ENCODE measurements at places on chromosomes 6 and 20. TPM values are rescaled to one million over a fixed set of nuclear protein-coding genes. Genes with fewer than 3 reads are reported as not detected.

- DNase-seq: no peak
These were observed 57.2 kb downstream of the PLAGL1 start for GRCh38 chr6:143950875-143951274.

- no peak for DNase-seq
These were observed 3.8 kb downstream of the ZNF335 start for GRCh38 chr20:45968081-45968671.

GRCh38 chr20:53038299-53038698 is 66.1 kb downstream of the TSHZ2 start:
- no peak for DNase-seq

DNA sequence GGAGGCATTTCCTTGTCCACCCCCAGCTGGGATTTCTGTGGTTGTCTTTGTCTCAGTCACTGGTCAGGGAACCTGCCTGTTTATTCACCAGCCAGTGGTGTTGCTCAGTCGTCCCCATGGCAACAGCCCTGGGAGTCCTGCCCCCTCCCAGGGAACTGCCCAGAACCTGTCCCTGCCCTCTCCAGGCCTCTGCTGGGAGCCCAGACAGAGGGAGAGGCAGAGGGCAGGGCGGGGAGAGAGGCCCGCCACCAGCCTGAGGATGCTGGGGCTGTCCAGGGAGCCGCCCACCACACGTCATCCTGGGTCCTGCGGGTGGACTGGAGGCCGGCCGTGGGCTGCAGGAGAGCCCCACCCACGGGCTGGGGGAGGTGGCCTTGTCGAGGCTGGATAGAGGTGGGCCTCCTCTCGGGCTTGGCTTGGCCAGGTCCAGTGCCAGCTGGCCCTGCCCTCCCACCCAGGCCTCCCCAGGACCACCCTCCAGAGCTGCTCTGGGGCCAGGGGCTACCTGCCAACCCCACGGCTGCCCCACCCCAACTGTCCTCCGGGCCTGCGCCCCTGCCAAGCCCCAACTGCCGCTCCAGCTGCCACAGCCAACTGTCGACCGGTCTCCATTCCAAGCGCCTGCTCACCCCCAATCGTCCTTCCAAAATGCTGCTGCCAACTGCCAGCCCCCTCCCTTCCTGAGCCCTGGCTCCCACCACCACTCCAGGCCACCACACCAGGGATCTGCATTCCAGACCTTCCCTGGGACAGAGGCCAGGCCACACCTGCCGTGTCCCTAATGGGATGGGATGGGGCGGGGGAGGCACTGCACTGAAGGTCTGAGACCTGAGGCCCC is 4.2 kb upstream of the ZBTB46 start:
- peak; percentile 82 for DNase-seq

DNA sequence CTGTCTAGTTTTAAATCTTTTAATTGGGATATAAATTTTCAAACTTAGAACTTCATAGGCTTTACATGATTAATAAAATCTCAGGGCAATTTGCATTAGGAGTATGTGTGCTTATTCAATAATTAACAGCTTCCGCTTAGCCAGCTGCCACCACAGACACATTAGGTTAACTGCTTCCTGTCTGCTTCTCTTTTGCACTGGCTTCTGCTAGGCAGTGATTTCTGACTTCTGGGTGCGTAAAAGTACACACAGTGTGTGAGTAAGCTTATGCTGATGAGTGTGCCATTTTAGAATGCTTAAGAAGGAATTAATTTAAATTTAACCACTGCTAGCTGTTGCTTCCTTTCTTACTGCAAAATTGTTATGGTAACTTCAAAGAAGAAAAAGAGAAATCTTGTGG is 73.9 kb downstream of the F13A1 start:
- no peak for DNase-seq

GRCh38 chr6:47631797-47632196 is 66.6 kb upstream of the ADGRF4 start:
- DNase-seq: no peak

- no peak for DNase-seq
These were observed 11.6 kb downstream of the EEF1A2 start for GRCh38 chr20:63487116-63487764.

DNA sequence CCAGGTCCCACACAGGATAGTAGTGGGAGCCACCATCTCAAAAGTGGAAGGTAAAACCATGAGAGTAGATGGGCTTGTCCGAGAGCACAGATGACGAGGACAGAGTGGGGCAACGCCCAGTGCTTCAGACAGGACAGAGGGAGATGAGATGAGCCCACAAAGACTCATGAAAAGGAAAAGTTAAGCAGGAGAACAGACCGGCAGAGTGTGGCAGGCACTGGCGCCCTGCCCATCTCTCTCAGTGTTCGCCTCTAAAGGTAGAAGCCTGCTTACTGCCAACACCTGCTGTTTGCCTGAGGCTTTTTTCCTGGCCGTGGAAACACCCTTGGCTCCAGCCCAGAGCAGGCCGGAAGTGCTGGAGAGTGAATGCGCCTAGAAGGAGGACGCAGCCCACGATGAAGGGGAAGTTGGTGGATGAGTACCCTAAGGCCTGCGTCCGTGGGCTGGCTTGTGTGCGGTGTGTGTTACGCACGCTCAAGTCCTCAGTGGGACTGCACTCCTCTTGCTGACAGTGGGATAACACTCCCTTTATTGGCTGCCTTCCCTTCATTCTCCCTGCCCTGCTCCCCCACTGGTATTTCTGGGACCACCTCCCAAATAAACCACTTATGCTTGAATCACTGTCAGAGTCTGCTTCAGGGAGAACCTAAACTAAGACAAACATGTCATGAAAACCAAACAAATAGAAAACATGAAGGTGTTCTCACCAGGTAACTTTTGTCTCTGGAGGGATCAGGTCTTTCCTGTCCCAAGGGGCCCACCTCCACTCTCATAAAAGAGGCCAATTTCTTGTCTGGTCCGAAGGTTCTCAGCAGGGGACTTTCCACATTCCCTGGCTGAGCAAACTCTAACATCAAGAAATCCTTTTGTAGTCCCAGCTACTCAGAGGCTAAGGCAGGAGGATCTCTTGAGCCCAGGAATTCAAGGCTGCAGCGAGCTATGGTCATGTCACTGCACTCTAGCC is 9.1 kb upstream of the FOXP4 start:
- DNase-seq: peak; percentile 35

DNA sequence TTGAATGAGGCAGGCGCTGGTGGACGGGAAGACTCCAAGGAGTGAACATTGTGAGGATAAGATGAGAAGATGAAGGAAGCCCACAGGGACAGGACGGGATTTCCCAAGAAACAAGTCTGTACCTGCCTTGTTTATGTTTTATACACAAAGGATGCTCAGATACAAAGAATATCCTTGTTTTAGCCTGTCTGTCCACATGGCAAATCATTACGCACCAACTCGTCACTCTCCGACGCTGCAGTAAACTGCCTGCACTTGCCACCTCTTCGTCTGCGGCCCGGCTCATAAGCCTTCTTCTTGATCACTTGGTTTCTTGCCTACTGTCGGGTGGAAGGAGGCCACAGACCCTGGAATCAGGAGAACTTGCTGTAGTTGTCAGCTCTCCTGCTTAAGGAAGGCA is 85.4 kb downstream of the CD83 start:
- DNase-seq: no peak

DNA sequence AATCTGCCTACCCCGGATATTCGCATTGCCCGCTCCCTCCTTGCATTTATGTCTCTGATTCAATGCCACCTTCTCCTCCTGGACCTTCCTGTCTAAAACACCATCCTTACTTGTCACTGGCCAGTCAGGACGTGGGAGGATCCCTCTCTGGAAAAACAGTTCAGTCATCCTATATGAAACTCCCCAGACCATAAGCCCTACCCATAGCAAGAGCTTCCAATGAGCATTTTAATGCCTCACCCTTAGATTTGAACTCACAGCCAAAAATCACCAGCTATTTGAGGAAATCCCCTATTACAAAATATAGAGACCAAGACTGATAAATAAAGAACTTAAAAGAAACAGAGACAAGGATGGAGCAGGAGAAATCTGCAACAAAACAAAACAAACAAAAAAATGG is 86.4 kb downstream of the SHLD1 start:
- no peak for DNase-seq

- DNase-seq: no peak
These were observed 143.1 kb downstream of the CEP57L1 start for GRCh38 chr6:109238396-109238795.

DNA sequence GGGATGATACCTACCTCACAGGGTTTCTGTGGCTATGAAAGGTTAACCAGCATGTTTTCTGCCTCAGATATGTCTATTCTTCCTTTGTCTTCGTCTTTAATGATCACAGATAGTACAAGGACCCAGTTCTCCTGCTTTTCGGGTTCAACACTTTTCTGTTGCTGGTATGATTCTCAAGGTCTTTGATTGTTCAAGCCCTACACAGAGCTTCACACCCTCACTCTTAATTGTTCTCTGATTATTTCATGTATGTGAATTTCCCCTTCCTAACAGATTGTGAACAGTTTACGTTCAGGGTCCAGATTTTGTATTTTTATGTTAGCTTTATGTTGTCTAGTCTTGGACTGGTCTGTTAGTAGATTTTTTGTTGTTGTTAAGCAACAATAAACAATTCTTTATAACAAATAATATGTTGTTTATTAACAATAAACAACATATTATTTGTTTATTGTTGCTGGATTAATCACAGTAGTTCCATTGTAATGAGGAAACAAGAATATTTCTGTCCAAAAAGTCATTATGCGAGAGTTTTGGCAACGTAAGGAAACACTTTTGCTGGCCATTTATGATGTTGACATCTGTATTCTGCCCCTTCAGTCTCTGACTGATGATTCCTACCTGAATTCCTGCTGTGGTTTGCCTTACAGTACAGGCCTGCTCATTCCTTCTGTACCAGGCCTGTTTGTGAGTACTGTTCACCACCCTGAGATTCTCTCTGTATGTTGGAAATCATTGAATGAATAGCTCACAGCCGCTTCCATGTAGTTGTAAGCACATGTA is 27.2 kb upstream of the TULP4 start:
- DNase-seq: peak; percentile 13

- no peak for DNase-seq
These were observed 410.7 kb upstream of the RUNX2 start for GRCh38 chr6:44917430-44917829.

GRCh38 chr6:134376785-134377184 is 58.9 kb upstream of the SGK1 start:
- DNase-seq: no peak

GRCh38 chr6:89117211-89118108 is at the start of gene SRSF12:
Gene SRSF12, minus strand, starts transcription at chr6:89118071. Its CDS starts 184 bp downstream, at chr6:89117887.
- DNase-seq: peak; percentile 30

- peak; percentile 46 for DNase-seq
These were observed 121.4 kb downstream of the REV3L start for GRCh38 chr6:111361648-111362047.

- no peak for DNase-seq
These were observed 45.6 kb upstream of the IYD start for GRCh38 chr6:150323205-150323604.

GRCh38 chr6:7129360-7129759 is 21.6 kb downstream of the RREB1 start:
- no peak for DNase-seq

DNA sequence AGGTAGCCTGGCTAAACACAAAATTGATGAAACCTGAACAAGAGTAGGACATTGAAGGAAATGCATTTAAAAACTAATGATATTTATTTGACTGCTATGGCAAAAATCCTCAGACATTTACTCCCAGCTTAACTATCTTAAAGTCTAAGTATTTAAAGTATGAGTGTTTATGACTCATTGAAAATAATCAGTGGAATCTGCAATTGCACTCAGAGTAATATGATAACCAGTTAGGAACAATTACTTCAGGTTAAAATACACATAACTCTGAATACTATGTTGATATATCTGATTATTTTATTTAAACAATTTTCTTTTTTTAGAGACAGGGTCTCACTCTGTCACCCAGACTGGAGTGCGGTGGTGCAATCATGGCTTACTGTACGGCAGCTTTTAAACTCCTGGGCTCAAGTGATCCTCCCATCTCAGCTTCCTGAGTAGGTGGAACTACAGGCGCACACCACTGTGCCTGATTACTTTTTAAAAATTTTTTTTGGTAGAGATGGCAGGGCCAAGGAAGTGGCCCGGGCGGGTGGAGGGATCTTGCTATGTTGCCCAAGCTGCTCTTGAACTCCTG is 43.9 kb downstream of the FILIP1 start:
- DNase-seq: no peak

- no peak for DNase-seq
These were observed 41.3 kb downstream of the NTSR1 start for GRCh38 chr20:62749851-62750445.

GRCh38 chr20:53390770-53391169 is 202.9 kb downstream of the ZNF217 start:
- DNase-seq: no peak

- no peak for DNase-seq
These were observed 548.2 kb downstream of the PRKN start for GRCh38 chr6:162179196-162179951.

DNA sequence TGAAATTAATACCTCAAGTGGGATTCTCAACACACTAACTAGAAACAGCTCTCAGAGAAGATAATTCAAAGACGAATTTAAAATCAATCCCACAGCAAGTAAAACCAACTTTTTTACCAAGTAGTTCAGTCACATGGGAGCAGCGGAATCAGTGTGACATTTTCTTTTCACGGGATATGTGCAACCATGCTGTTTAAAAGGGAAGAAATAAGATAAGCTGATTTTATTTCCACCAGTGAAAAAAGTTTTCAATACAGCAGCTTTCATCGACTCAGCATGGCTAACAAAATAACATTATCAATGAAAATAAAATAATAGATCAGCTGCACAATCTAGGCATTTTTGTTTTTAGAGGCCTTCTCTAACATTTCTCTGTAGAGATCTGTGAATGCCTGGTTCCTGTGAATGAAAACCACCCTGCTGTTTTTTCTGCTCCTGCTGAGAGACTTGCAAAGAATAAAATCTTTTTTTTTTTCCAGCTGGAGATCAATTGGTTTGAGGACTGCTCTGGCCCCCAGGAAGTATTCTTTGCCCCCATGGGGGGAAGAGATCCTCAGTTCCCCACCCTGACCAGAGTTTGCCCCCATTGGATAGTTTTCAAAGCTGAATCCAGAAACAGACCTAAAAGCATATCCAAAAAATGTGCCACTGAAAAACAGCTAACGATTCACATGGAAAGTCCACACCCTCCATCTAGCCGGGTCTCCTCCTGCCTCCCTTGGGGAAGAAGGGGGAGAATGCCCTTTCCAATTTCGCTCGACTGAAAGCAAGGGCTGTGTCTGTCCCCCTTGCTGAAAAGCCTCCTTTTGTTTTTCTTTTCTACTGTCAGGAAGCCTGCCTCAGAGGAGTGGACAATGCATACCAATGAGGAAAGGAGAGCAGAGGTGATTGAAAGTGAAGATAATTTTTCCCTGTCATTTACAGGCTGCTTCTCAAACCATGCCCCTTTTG is 317.6 kb downstream of the PRKN start:
- DNase-seq: no peak

- DNase-seq: no peak
These were observed 232.7 kb downstream of the ADGRG6 start for GRCh38 chr6:142534484-142534883.

GRCh38 chr6:18328540-18328939 is 58.6 kb upstream of the RNF144B start:
- no peak for DNase-seq

GRCh38 chr6:36636283-36636682 is 42.1 kb downstream of the SRSF3 start:
- no peak for DNase-seq

VSTM2L gene
- total RNA-seq: not detected

SLC17A3 gene
- total RNA-seq: not detected

TMEM217 gene
- 6.8 TPM for total RNA-seq

OOEP gene
- not detected for total RNA-seq

TREML2 gene
- not detected for total RNA-seq

SYCP2 gene
- total RNA-seq: 0.35 TPM

Data from endothelial cell of umbilical vein (primary cell).